A549 treated with CORT108297 at 1 μM for 4 hours (cell line): ENCODE measurements at places on chromosomes 4 and X. TPM values are rescaled to one million over a fixed set of nuclear protein-coding genes. Genes with fewer than 3 reads are reported as not detected.

The TRPC3 gene
- 0.05 to 0.07 TPM (median 0.07 TPM) in 3 of 5 replicates, not detected in the others for total RNA-seq

The ADH1B gene
- not detected in 5 replicates for total RNA-seq

The JADE3 gene
- total RNA-seq, result 10.4 to 14.8 TPM (median 12.2 TPM) in 5 replicates

The LINC00632 gene
- total RNA-seq, result 1.3 to 2.3 TPM (median 2.2 TPM) in 5 replicates

The TEX13B gene
- not detected in 5 replicates for total RNA-seq

The MAOB gene
- 0.09 to 0.24 TPM (median 0.16 TPM) in 5 replicates for total RNA-seq

The IL1RAPL2 gene
- not detected in 5 replicates for total RNA-seq

The MAMLD1 gene
- 8.8 to 10.0 TPM (median 9.4 TPM) in 5 replicates for total RNA-seq

The CLDN22 gene
- total RNA-seq, result not detected in 5 replicates

The REELD1 gene
- total RNA-seq, result not detected in 5 replicates

The SHROOM4 gene
- total RNA-seq, result not detected in 5 replicates

The LAGE3 gene
- total RNA-seq, result 46.0 to 79.0 TPM (median 72.0 TPM) in 5 replicates

The HMX1 gene
- 0.10 to 0.21 TPM (median 0.13 TPM) in 4 of 5 replicates, not detected in the other for total RNA-seq

The SSX3 gene
- total RNA-seq, result not detected in 5 replicates

The XG gene
- 0.07 to 0.09 TPM in 2 of 5 replicates, not detected in the others for total RNA-seq

The PAK3 gene
- 0.04 to 0.11 TPM (median 0.09 TPM) in 3 of 5 replicates, not detected in the others for total RNA-seq

The SLC6A14 gene
- not detected in 5 replicates for total RNA-seq

The NLGN4X gene
- total RNA-seq, result 0.01 to 0.03 TPM in 2 of 5 replicates, not detected in the others

The ADH4 gene
- total RNA-seq, result 0.07 TPM in 1 of 5 replicates, not detected in the others

The APEX2 gene
- total RNA-seq, result 28.2 to 36.7 TPM (median 31.9 TPM) in 5 replicates

The CCDC160 gene
- total RNA-seq, result not detected in 5 replicates

The SLC10A3 gene
- total RNA-seq, result 28.5 to 45.1 TPM (median 42.0 TPM) in 5 replicates

The ARHGEF6 gene
- total RNA-seq, result 0.13 to 0.23 TPM (median 0.16 TPM) in 5 replicates

The GALNTL6 gene
- total RNA-seq, result 0.05 to 0.08 TPM (median 0.07 TPM) in 5 replicates

The COL25A1 gene
- total RNA-seq, result not detected in 5 replicates

The HHIP gene
- 0.57 to 1.0 TPM (median 0.64 TPM) in 5 replicates for total RNA-seq

The P2RY4 gene
- total RNA-seq, result not detected in 5 replicates

The SLC49A3 gene
- total RNA-seq, result 0.09 to 0.28 TPM (median 0.16 TPM) in 5 replicates

The NALF2 gene
- total RNA-seq, result 5.1 to 6.3 TPM (median 5.7 TPM) in 5 replicates

The CLNK gene
- not detected in 5 replicates for total RNA-seq

The EREG gene
- total RNA-seq, result 26.8 to 48.1 TPM (median 38.4 TPM) in 5 replicates

The SPIN3 gene
- 6.3 to 7.5 TPM (median 7.2 TPM) in 5 replicates for total RNA-seq

The PNMA6A gene
- 3.6 to 5.8 TPM (median 5.1 TPM) in 5 replicates for total RNA-seq

The FGB gene
- total RNA-seq, result 11.4 to 17.7 TPM (median 12.9 TPM) in 5 replicates

The LRIT3 gene
- 0.02 to 0.07 TPM (median 0.05 TPM) in 4 of 5 replicates, not detected in the other for total RNA-seq

The CENPVL1 gene
- not detected in 5 replicates for total RNA-seq

The TBL1X gene
- total RNA-seq, result 11.1 to 13.5 TPM (median 13.0 TPM) in 5 replicates

The MAGEE2 gene
- total RNA-seq, result not detected in 5 replicates

The KCTD8 gene
- total RNA-seq, result not detected in 5 replicates

The ELF4 gene
- total RNA-seq, result 28.9 to 32.5 TPM (median 31.1 TPM) in 5 replicates

The UGT2A1 gene
- not detected in 5 replicates for total RNA-seq

The KDR gene
- total RNA-seq, result 0.01 to 0.07 TPM (median 0.03 TPM) in 5 replicates

The CAMK2D gene
- 14.2 to 20.8 TPM (median 15.3 TPM) in 5 replicates for total RNA-seq

The MAGEC1 gene
- total RNA-seq, result 0.02 to 0.03 TPM (median 0.03 TPM) in 3 of 5 replicates, not detected in the others

The TLL1 gene
- total RNA-seq, result 0.09 to 0.30 TPM (median 0.15 TPM) in 5 replicates

The ENAM gene
- not detected in 5 replicates for total RNA-seq

The PF4V1 gene
- not detected in 5 replicates for total RNA-seq

The PDHA1 gene
- 233 to 289 TPM (median 277 TPM) in 5 replicates for total RNA-seq

The SATL1 gene
- total RNA-seq, result not detected in 5 replicates

The GYPB gene
- not detected in 5 replicates for total RNA-seq

The SFRP2 gene
- not detected in 5 replicates for total RNA-seq

The FHIP1A gene
- total RNA-seq, result 0.07 to 0.28 TPM (median 0.12 TPM) in 5 replicates

The ALB gene
- total RNA-seq, result not detected in 5 replicates

The CDX4 gene
- not detected in 5 replicates for total RNA-seq

The NWD2 gene
- not detected in 5 replicates for total RNA-seq

The RHOXF1 gene
- 0.10 TPM in 1 of 5 replicates, not detected in the others for total RNA-seq

The KLKB1 gene
- 0.07 TPM in 1 of 5 replicates, not detected in the others for total RNA-seq

The FRMPD4 gene
- 0.02 to 0.07 TPM (median 0.03 TPM) in 5 replicates for total RNA-seq

The SAP30 gene
- 19.9 to 22.9 TPM (median 21.3 TPM) in 5 replicates for total RNA-seq
